Adrenal gland (tissue), 19 donors: ENCODE measurements at places on chromosomes 5 and 9.
A peak's percentile ranks its signal among the peaks of the same experiment; 100 is the strongest.

DNA sequence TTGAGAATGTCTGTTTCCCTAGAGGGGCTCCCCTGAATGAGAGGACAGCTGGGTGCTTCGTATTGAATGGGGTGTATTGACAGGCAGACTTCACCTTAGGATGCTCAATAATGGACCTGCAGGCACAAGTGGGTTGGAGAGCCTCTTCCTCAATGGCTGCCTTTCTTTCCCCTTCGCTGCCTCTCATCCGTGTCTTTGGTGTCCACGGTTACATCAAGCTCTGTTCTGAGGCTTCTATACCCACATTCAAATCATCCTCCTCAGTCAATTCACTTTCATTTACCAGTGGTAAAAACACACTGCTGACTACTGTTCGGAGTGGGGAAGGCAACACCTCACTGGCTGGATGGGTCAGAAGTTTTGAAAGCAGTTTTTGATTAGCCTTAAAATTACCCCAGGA, 20.6 kb downstream of the LIX1 start:
- DNase-seq = no peak

DNA sequence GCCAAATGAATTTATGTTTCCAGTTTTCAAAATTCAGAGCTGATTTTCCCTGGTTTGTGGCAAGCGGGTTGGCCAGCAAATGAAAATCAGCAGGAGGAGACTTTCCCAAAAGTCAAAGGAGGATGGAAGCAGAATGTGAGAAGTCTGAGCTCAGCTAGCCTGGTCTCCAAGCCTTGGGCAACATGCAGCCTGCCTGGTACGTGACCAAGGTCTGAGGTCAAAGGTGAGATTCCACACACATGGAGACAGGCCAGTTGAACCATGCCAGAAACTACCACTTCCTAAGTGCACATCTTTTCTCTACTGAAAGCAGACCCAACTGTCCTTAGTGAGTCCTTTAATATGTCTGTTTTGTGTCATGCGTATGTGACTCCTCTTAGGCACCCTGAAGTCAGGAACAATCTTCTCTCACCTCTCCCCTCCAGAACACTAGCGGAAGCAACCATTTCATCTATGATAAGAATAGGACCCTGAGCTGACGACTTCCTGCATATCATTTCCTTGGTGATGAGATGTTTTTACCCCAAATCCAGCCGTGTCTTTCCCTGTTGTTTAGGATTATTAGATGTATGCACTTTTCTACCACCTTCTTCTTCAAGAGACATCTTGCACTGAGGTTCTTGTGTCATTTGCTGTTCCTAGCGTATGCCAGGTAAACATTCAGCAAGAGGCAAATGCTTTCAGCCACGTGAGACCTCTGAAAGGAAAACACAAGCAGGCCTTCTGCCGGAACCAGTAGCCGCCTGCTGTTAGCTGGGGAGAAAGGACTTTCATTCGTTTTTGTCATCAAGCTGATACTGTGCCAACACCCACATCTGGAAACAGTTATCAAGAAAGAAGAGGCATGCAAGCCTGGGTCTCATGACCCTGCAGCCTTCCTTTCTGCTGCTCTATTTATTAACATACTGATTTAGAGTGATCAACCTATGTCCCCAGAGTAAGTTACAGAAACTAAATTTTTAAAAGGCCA, 9.7 kb upstream of the TGFBI start:
- DNase-seq = no peak

GRCh38 chr5:122156724-122157325, 27.5 kb downstream of the ZNF474 start:
- DNase-seq = no peak

- no peak for DNase-seq
Measured at GRCh38 chr9:85978496-85978895, 37.5 kb downstream of the NAA35 start.

- DNase-seq = no peak
Measured at GRCh38 chr5:118379470-118379869, 608.9 kb downstream of the DTWD2 start.

- DNase-seq = no peak
Measured at GRCh38 chr5:176387384-176387925, 943 bp downstream of the NOP16 start.

GRCh38 chr5:39948867-39949468, 524.2 kb upstream of the DAB2 start:
- DNase-seq = peak; percentile 37

GRCh38 chr9:68746525-68746924, 41.5 kb downstream of the PIP5K1B start:
- DNase-seq = no peak

DNA sequence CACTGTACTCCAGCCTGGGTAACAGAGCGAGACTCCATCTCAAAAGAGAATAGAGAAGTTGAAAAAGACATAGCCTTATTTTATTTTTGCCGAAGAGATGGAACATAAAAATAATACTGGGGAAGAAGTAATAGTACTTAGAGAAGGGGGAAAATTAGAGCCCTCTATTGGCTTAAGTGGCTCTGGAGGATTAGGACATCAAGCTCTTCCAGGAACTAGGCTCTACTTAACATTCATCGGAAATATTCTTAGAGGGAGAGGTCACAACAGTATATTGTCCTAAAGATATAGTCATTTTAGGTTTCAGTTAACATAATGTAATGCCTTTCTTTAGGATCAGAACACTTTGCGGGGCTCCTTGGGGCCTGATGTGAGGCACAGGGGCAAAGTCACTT, 86.0 kb upstream of the PLPP1 start:
- no peak for DNase-seq

DNA sequence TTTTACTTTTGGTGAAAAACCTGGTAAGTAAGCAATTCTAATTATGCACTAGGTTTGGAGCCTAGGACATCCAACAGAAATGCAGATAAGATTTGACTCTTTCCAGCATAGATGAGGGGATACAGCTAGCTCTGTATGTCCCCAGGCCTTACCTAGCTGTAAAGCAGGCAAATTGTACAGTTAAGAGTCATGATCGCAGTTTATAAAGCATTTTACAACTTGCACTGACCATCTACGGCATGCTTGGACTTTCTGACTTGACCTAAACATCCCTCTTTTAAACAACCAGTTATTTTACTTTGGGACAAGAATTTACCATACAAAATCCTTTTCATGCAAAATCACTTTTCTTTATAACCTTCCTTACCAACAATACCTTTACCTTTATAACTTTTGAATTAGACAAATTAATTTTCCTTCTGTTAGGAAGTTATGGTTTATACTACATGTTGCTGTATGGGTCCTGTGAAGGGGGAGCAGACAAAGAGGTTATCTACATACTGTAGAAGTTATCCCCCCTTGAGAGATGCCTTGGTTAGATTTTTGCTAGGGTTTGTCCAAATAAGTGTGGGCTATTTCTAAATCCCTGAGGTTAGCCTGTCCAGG, 36.8 kb downstream of the FGD3 start:
- no peak for DNase-seq

GRCh38 chr5:12354686-12355085, 450.4 kb upstream of the CTNND2 start:
- no peak for DNase-seq

DNA sequence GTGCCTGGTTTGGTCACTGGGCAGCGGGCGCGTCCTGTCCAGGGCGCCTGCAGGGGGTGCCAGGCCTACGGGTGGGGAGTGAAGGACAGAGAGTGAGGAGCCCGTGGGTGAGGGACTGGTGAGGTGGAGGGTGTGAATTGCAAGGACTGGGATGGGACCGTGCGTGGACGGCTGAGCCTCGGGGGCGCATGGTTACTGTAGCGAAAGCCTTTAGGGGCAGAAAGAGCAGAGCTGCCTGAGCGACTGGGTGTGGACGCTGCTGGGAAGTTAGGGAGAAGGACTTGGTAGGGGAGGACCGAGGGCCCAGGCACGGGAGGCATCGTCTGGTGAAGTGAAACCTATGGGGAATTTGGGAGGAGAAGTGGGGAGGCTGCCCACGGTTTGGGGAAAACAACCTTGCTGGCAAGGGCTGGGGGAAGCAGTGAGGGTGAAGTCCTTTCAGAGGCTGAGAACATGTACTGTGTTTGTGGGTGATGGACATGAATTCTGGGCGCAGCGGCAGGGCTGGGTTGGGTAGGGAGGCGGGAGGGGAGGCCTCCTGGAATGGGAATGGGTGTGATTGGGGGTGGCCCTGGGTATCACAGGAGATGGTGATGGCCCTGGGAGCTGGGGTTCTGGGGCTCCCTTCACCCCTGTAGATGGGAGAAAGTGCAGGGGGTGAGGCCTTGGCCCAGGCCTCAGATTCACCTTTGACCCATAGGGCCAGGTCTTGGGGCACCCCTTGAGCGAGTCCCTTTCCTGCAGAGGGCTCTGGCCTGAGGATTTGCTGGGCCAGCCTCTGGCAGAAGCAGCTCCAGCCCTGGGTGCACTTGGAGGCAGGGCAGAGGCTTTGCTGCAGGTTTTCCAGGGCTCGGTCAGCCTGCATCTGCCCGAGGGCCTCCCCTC, 1.7 kb upstream of the TOR4A start:
- DNase-seq = no peak

DNA sequence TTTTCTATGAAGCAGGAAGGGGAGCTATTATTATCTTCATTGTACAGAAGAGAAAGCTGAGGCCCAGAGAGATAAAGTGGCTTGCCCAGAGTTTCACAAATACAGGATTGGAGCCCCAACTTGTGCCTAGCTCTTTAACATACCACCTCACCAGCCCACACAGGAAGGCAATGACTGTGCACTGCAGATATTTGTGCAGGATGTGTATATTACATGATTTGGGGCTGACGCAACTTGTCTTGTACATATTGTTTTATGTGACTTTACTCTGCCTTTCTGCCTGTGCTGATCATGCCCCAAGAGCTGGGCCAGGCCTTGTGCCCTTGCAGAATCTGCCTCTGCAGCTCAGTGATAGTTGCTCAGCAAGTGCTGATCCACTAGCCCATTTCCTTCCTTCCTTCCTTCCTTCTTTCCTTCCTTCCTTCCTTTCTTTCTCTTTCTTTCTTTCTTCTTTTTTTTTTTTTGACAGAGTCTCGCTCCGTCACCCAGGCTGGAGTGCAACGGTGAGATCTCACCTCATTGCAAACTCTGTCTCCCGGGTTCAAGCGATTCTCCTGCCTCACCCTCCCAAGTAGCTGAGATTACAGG, 106.6 kb upstream of the TBCA start:
- DNase-seq = no peak

- DNase-seq = no peak
Measured at GRCh38 chr9:83066771-83067170, 3.8 kb upstream of the RASEF start.

DNA sequence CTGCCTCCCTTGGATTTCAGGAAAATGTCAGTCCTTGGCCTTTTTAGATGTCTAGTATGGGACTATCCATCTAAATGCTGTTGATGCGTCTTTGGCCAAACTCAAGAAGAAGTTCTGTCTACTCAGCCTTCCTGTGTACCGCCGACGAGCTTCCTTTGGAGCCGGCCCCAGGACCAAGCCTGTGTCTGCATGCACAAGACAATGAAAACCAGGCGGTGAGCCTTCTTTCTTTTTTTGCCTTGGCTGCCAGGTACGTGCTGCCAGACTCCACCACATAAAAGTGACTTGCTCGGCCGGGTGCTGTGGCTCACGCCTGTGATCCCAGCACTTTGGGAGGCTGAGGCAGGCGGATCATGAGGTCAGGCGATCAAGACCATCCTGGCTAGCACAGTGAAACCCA, 6.0 kb upstream of the NEURL1B start:
- DNase-seq = no peak

- DNase-seq = no peak
Measured at GRCh38 chr5:17143335-17143734, 74.1 kb upstream of the BASP1 start.

DNA sequence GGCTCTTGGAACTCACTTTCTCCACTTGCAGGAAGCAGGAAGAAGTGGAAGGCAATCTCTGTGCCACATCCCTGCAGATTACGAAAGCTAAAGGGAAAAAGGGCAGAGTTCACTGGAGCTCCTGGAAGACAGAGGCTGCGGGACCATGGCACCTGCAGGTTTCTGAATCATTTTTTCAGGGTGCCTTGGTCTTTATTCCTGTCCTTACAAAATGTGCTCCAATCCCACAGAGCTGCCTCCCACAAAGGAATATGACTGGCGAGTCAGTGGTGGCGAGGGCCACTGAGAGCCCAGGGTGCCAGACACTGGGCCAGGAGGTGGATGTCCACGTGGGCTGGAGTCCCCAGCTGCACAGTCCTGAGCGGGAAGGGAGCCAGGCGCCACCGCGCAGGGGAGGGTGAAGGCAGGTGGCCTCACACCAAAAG, 183.0 kb downstream of the FANCC start:
- DNase-seq = no peak

GRCh38 chr9:95018099-95018936, 291.8 kb downstream of the AOPEP start:
- peak; percentile 69 for DNase-seq

DNA sequence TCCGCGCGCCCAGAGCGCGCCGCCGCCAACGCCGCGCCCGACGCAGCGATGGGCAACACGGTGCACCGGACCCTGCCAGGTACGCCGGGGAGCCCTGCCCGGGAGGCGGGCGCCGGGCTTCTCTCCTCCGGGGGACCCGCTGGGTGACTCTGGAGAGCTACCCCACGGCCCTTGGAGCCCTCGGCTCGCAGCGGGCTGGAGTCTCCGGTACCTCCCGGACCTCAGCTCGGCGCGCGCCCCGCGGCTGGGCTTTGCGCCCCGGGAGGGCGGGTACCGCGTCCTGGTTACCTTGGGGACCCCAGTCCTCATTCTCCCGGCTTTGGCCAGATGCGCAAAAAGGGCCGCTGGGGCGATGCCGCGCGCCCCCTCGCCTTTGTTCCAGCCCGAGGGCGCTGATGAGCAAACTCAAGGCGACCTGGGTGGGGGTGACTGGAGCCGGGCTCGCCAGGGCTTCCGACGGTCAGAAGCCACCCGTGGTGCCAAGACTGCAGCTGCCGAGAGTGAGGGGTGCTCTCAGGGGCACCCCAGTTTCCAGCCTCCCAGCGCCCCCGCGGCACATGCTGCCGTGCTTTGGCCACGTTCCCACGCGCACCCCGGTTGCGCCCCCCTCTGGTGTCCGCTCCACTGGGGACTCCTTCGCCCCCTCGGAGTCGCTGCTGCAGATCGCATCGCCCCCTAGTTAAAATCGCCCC, 442 bp downstream of the NEURL1B start:
- DNase-seq = no peak

- no peak for DNase-seq
Measured at GRCh38 chr9:127523312-127523851, 72.1 kb downstream of the LRSAM1 start.

DNA sequence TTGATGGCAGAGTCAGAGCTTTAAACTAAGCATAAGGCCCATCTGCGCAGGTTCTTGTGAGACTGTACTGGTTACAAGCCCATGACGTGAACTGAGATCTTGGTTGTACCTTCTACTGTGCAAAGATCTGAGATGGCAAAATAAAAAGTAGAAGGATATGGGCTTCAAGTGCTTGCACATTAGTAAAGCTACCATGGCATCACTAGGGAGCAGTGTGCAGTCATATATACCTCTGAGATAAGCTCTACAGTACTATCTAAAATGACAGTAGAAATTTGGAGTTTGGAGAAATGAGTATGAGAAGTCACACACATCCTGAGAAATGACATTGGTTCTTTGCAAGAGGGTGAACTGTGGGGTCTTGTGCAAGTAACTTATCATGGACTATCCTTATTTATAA, 408.2 kb upstream of the PRR16 start:
- DNase-seq = peak; percentile 16

GRCh38 chr5:68086439-68086838, 129.1 kb upstream of the PIK3R1 start:
- no peak for DNase-seq
